ENCODE measurements at places on chromosomes 16 and 17.

GRCh38 chr17:64357191-64357981 is 33.3 kb downstream of the PECAM1 start:
- DNase-seq = no peak

GRCh38 chr16:59545721-59546120 is 811.6 kb upstream of the GOT2 start:
- no peak for DNase-seq

- DNase-seq = no peak
These were observed 468.1 kb downstream of the SOX9 start for GRCh38 chr17:72588961-72589360.

GRCh38 chr17:55601874-55602364 is 90.7 kb upstream of the SMIM36 start:
- DNase-seq = no peak

- no peak for DNase-seq
These were observed 346.0 kb downstream of the GRIN2A start for GRCh38 chr16:9836118-9836736.

GRCh38 chr17:7716901-7717755 is at the start of gene DNAH2:
Gene DNAH2, plus strand, starts transcription at chr17:7717744. Its CDS starts 1,991 bp downstream, at chr17:7719735.
- DNase-seq = peak; percentile 16

DNA sequence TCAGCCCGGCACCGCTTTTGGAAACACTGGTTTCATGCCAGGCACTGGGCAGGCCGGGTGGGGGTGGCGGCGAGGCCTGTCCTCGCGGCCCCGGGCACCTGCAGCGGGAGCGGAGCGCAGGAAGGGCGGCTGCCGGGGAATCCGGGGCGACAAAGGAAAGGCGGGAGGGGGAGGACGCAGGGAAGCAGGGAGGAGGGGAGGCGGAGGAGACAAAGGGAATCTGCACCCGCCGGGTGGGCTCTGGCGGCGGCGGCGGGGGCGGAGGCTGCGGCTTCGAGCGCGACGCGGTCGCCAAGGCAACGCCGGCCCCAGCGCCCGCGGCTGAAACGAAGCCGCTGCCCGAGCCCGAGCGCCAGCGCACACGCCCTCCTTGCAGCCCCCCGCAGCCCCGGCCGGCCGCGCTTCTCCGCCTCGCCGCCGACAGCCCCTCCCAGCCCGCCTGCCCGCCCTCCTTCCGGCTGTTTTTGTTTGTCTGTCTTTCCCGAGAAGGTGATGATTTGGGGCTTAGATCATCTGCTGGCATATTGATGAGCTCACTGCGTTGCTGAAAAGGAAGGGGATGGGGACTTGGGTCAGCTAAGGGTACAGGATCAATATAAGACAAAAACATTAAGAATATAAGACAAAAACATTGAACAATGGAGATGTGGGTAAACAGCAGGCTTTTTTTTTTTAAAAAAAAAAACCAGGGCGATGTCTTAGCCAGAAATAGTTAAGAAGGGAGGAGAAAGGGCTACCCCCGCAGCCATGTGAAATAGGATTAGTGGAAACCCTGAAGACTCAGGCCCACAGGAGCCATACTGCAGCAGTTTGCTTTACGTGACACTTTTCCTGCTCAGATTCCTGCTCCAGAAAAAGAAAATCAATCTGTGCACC is 32.7 kb downstream of the CDK5R1 start:
- DNase-seq = no peak

GRCh38 chr17:76866774-76867577 is 1.2 kb upstream of the MGAT5B start:
- no peak for DNase-seq

- no peak for DNase-seq
These were observed 250.8 kb upstream of the RPL38 start for GRCh38 chr17:73952480-73953205.

- DNase-seq = no peak
These were observed 72.0 kb downstream of the CMIP start for GRCh38 chr16:81516478-81517149.

- DNase-seq = peak; percentile 24
These were observed 30.1 kb upstream of the GAA start for GRCh38 chr17:80071116-80071841.

- DNase-seq = no peak
These were observed 3.4 kb downstream of the MIF4GD start for GRCh38 chr17:75267411-75268232.

DNA sequence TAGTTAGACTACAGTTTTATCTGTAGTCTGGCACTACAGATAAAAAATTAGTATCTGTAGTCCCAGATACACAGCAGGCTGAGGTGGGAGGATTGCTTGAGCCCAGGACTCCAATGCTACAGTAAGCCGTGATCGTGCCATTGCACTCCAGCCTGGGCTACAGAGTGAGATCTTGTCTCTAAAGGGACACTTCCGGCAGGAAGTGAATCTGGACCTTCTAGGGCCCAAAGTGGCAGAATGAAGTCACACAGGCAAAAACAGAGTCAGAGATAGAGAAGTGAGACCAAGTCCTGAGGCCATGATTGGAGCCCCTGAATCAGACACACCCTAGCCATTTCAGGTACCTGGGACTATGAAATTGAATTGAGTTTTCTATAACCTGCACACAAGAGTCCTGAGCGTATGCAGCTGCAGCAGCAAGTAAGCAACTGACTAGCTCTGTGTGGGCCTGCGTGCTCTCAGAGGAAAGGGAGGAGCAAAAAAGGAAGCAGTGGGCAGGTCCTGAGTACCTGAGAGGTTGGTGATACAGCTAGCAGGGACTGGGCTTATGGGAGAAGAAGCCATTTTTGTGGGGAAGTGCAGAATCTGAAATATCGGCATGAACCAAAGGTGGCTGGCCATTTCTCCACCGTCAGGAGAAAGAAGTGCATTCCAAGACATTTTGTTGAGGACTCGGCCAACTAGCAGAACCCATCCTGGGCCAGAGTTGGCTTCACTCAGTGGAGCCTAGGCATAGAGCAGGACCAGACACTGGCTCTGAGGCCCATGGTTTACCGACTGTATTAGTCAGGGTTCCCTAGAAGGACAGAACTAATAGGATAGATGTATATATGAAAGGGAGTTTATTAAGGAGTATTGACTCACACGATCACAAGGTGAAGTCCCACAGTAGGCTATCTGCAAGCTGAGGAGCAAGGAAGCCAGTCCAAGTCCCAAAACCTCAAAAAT is 27.2 kb upstream of the BRD7 start:
- no peak for DNase-seq

DNA sequence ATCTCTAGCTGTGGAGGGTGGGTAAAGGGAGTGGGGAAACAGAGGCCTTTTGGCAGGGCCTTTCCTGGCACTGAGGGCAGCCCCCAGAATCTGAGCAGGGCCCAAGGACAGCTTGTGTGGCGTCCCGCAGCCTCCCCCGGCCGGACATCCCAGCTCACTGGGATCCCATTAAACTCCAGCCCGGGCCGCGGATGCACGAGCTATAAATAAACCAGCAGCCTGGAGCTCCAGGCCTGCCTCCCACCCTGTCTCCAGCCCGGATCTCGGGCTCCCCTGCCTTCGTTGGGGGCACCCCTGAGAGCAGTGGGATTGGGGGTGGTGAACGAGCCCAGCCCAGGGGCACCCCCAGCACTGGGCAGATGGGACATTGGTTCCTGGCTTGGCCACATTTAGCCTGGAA is 13.8 kb upstream of the AATK start:
- DNase-seq = no peak

GRCh38 chr17:67779098-67779672 is 46.1 kb upstream of the BPTF start:
- no peak for DNase-seq

DNA sequence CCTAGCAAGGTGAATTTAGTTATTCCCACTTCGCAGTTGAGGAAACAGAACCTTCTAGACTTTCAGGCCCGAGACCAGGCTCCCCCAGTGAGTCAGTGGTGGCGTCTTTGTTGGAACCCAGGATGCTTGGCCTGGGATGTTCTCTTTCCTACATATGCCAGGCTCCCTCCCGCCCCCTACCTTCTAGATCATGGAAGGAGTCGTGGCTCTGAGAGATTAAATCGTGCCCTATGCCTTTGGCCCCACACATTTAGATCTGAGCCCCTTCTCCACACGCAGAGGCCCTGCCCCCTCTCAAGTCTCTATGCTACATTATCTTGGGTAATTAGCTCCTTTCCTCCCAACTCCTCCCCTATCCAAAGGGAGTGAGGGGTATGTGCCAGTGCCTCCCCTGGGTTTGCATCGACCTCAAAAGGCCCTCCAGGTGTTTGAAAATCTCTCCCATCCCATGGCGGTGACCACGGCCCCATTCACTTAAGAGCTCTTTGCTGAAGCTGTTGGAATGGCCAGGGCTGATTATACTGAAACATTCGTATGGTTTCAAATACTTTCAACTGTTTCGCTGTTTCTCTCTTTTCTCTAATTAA is 3.0 kb downstream of the NGFR start:
- no peak for DNase-seq

- DNase-seq = no peak
These were observed 916.1 kb downstream of the KCNJ2 start for GRCh38 chr17:71085238-71086033.

GRCh38 chr16:58098207-58099096 is 30.7 kb downstream of the CFAP20 start:
- no peak for DNase-seq

- no peak for DNase-seq
These were observed 287.6 kb upstream of the CDH11 start for GRCh38 chr16:65409510-65409909.

- no peak for DNase-seq
These were observed 1.4 kb downstream of the RANBP10 start for GRCh38 chr16:67804853-67805542.

GRCh38 chr17:31092475-31093064 is 2.2 kb upstream of the NF1 start:
- DNase-seq = no peak

DNA sequence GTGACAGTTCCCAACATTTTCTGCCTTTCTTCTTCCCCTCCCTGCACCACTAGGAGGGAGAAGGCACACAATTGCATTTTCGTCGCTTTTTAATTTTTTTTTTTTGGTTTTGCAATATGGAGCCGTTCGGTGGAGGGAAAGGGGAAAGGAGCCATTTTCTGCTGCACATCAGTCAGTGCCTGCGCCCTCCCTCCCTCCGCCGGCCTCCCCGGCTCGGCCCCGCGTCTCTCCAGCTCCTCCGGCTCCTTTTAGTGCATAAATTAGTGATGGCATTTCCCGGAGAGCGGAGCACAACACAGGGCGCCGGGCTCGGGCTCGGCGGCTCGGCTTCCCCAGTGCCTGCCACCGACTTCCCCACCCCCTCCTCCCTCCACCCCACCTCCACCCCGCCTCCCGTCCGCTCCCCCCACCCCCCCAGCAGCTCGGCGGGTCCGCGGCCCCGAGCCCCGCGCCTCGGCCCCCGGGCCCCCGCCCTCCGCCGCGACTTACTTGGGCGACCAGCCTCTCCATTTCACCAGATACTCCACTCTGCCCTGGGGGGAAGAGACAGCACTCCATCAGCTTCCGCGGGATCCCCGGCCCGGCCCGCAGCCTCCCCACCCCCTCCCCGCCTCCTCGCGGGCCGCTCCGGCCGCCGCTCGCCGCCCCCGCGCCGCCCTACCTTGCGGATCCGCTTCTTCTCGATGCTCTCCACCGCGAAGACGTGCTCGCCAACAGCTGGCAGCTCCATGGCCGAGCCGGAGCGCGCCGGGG is 542 bp downstream of the CBX4 start:
- DNase-seq = no peak

DNA sequence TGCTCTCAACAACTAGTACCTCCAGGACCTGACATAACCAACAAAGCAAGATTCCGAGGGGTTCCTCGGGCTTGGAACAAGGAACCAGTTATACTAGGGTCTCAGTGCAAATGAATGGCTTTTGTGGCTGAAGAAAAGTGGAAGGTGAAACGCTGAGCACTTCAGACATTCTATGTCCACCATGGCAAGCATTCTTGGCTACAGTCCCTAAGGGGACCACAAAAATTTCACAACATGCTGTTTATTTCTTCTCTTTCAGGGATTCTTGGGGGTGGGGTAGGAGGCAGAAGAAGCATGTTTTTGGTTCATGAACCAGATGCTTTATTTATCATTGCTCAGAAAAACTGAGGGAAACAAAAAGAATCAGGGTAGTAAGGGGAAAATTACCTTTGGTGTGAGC is 479.9 kb upstream of the CDH11 start:
- DNase-seq = no peak

- no peak for DNase-seq
These were observed 1.1 kb downstream of the CEP20 start for GRCh38 chr16:15887283-15887682.

DNA sequence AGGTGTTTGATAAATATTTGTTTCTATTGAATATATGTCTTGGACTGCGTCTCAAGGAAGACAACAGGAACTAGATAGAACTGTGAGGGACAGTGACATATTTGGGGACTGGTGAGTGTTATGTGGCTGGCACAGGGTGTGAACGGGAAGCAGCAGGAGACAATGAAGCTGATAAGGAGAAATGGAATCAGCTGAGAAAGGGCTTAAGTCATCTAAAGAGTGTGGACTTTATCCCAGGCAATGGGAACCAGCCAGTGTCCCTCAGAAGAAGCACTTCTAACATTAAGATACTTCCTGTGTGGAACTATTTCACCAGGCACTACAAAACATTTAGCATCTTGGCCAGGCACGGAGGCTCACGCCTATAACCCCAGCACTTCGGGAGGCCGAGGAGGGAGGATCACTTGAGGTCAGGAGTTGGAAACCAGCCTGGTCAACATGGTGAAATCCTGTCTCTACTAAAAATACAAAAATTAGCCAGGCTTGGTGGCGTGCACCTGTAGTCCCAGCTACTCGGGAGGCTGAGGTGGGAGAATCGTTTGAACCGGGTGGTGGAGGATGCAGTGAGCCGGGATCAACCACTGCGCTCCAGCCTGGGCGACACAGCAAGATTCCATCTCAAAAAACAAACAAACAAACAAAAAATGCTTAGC is 41.2 kb downstream of the ARHGAP17 start:
- no peak for DNase-seq

- no peak for DNase-seq
These were observed 802.5 kb downstream of the CDH8 start for GRCh38 chr16:61233713-61234112.

GRCh38 chr17:14042411-14042810 is 26.9 kb upstream of the COX10 start:
- no peak for DNase-seq

DNA sequence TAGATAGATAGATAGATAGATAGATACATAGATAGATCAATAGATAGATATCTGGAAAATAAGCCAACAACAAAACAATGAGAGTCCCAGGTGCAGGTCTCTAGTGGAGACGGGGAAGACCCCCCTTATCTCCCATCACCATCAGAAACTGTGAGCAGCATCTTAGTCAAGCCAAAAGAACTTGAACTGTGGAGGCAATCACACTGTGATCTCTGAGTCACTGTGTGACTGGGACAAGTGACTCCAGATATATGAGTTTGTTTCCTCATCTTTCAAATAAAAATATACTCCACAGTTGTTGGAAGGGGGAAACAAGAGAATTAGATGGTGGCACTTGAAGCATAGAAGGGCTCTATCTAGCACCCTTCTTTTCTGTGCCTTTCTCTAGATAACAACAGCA is 42.1 kb downstream of the NOG start:
- DNase-seq = no peak

DNA sequence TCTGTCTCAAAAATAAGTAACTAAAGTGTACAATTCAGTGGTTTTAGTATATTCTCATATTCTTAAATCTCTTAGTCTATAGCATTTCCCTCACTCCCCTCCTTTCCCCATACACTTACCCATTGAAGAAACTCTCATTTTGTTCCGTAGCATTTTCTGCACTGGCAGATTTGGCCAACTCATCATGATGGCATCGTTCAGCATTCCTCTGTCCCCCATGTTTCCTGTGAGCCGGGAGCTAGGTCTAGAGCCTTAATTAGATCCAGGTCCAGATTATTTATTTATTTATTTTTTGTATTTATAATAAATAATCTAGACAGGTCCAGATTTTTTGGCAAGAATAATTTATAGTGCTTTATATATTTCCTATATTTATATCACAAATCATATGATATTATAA is 31.0 kb downstream of the HEATR3 start:
- DNase-seq = no peak

- no peak for DNase-seq
These were observed 17.5 kb upstream of the MTMR4 start for GRCh38 chr17:58531661-58532554.
